ENCODE measurements at places on chromosomes 1 and 21. TPM values are rescaled to one million over a fixed set of nuclear protein-coding genes. Genes with fewer than 3 reads are reported as not detected.

DNA sequence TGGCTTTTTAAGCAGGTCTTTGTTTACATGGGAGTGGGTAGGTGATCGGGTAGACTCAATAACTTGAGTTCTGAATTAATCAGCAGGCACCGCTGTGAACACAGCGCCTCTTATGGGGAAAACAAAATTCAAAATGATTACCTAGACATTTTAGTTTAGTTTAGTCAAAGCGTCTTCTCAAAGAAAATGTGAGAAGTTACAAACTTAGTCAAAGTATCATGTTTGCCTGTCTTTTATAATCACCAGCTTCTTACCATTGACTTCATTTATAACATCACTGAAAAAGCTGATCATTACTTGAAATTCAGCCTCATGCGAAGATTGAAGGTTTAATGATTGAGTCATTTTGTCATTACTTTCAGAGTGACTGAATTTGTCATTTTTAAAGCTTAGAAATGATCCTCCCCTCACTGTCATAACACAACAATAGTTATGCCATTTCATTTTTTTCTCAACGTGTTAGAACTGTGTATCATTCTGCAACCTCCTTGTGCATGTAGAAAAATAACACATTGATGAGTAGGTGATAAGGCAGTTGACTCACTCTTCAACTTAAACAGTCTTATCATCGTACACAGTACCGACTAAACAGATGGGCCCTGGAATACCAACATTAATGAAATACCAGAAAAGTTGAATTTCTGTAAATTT, 188.5 kb downstream of the NFIA start:
- no peaks in the 10 kb centered on the region for H3K27me3 ChIP-seq
- no peaks in the 10 kb centered on the region for H3K36me3 ChIP-seq
- no peak overlapping the region for H3K27ac ChIP-seq
- no peak overlapping the region for H3K4me3 ChIP-seq
- H3K4me1 ChIP-seq: peaks cover 21% of the 10 kb centered on the region

GRCh38 chr1:201690528-201690927, 138.4 kb upstream of the IPO9 start:
- peaks cover 58% of the 10 kb centered on the region for H3K4me1 ChIP-seq
- DNase-seq: no peak
- H3K4me3 ChIP-seq: no peak overlapping the region
- H3K27ac ChIP-seq: no peak overlapping the region
- no peaks in the 10 kb centered on the region for H3K27me3 ChIP-seq
- no peaks in the 10 kb centered on the region for H3K36me3 ChIP-seq

The TNFRSF4 gene
- 9.8 TPM for polyA plus RNA-seq

The GCSAML gene
- polyA plus RNA-seq: under 0.01 TPM

DNA sequence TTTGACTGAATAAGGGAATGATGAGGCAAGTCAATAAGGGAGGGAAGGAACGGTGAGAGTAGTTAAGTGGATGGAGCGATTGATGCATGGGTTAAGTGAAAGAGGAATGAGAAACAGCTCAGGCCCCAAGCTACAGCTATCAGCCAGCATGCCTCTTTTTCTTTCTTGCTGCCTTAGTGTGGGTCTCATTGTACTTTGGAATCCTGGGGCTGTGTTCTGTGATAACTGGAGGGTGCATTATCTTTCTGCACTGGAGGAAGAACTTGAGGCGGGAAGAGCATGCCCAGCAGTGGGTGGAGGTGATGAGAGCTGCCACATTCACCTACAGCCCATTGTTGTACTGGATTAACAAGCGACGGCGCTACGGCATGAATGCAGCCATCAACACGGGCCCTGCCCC, 1.0 kb downstream of the TEX38 start:
- H3K4me1 ChIP-seq: no peaks in the 10 kb centered on the region
- H3K27ac ChIP-seq: no peak overlapping the region
- H3K27me3 ChIP-seq: no peaks in the 10 kb centered on the region
- no peak overlapping the region for H3K4me3 ChIP-seq

The KCNN3 gene
- polyA plus RNA-seq: 0.59 TPM

The USP33 gene
- 15.1 TPM for polyA plus RNA-seq

DNA sequence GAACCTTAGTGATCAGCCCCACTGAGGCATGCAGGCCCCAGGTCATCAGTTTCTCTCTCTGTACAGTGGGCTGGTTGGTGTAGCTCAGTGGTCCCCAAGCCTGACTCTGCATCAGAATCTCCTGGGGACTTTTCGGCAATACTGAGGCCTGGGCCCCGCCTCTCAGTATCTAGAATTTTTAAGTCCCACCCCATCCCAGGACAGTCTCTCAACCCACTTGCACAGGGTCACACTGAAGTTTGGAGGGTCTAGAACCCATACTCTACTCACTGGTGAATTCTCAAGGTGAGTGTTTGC, 216.4 kb downstream of the MATN1 start:
- peaks cover 15% of the 10 kb centered on the region for H3K27me3 ChIP-seq
- no peak for DNase-seq
- no peak overlapping the region for H3K4me3 ChIP-seq
- H3K27ac ChIP-seq: no peak overlapping the region
- no peaks in the 10 kb centered on the region for H3K36me3 ChIP-seq
- no peaks in the 10 kb centered on the region for H3K4me1 ChIP-seq

All from heart right ventricle (tissue), 16 donors.